ENCODE measurements at places on chromosomes 7 and 10.
A peak's percentile ranks its signal among the peaks of the same experiment; 100 is the strongest.

DNA sequence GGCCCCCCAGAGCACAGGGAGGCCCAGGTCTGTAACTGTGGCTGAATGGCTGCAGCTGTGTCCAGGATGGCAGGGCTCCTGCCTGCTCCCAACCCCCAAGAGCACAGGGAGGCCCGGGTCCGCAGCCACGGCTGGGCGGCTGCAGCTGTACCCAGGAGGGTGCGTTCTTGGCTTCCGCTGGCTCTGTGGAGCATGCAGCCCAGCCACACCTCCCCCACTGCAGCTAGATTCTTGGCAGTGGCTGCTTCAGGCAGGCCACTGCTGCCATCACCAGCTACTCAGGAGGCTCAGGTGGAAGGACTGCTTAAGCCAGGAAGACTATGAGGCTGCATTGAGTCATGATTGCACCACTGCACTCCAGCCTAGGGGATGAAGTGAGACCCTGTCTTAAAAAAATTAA is 27.9 kb downstream of the C7orf25 start:
- no peak for DNase-seq

- no peak for DNase-seq
Measured at GRCh38 chr7:130973637-130974036, 239.6 kb upstream of the KLF14 start.

- no peak for DNase-seq
Measured at GRCh38 chr10:14271621-14272020, 59.1 kb downstream of the FRMD4A start.

GRCh38 chr7:3928727-3929515 is 627.9 kb downstream of the SDK1 start:
- DNase-seq, result no peak

- no peak for DNase-seq
Measured at GRCh38 chr10:77149706-77150105, 487.9 kb downstream of the KCNMA1 start.

DNA sequence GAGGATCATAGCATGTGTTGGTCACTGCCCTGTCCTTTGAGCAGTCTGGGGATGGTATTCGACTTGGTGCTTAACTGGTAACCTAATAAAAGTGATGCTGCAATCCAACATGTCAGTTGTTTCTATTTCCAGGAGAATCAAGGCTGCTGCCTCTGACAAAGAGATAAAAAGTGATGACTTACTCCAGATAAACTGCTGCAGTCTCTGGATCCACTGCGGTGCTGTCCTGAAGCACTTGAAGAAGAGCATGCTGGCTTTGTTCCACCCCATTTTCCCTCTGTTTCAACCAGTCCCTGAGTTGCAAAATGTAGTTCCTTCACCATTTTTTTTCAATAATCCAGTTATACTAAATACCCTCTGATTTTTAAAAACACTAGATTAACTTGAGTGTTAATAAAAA is 403.5 kb upstream of the ANKRD30A start:
- DNase-seq, result peak; percentile 27

DNA sequence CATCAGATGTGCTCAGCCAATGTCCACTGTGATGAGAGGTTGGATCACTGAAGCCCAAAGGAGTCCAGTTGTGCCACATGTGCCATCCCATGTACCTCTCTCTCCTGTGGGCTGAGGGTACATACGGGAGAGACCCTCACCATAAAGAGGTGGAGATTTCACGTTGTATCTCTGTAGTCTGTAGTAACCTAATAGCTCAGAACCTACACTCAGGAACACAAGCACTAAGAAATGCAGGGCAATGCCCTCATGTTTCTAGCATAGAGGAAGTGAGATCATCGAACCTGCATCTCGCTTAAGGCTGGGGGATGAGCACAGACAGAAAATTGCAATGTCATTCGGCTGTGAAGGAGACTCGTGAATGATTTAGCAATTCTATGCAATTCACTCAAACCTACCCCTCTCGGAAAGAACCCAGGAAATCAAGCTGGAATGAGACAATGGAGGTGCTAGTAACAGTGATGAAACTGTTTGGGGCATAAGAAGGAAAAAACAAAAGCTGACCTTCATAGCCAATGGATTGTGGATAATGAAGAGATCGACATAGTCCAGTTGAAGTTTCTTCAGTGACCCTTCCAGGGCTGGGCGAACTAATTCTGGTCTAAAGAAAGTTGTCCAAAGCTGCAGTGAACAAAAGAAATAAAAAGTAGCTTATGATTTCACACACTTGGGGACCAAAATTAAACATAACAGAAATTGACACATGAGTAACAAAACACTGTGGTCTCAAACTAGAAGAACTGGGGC is 80.3 kb upstream of the UCN3 start:
- no peak for DNase-seq

All from AG09309 (cell line).